ENCODE measurements at places on chromosomes 1 and 21.
A peak's percentile ranks its signal among the peaks of the same experiment; 100 is the strongest.

DNA sequence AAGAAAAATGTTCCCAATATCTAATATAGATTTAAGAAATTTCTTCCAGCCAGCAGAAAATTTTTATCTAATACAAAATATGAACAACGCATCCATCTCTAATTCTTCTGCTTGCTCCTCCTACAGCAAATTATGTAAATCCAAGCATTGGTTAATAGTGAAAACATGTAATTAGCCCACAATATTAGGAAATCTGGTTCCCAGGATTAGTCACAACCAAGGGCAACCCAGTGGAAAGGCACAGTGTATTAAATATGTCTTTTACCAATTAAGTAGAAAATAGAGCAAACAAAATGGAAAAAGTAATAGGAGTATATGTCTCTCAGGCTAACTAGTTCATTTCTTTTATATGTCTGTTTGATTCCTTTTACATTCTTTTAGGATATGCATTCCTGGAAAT is 59.4 kb upstream of the IFI44L start:
- no peak for DNase-seq

DNA sequence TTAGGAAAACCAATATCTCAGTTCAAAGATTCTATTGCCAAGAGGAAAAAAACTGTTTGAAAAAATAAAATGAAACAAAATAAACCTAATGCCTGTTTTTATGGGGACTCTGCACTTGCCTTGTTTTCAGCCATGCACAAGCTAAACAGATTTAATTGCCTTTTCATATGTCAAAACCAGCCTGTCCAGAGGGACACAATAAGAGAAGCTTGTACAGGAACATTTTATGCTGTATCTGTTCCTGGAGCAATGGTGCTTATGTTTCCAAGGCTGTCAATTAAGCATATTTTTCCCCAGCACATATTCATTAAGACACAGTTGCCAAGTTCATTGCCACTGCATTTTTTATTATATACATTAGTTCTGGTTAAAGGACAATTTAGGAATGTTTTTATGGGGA is 470.9 kb downstream of the LRRIQ3 start:
- no peak for DNase-seq

GRCh38 chr1:154406572-154406879 is 1.4 kb downstream of the IL6R start:
- DNase-seq = no peak

DNA sequence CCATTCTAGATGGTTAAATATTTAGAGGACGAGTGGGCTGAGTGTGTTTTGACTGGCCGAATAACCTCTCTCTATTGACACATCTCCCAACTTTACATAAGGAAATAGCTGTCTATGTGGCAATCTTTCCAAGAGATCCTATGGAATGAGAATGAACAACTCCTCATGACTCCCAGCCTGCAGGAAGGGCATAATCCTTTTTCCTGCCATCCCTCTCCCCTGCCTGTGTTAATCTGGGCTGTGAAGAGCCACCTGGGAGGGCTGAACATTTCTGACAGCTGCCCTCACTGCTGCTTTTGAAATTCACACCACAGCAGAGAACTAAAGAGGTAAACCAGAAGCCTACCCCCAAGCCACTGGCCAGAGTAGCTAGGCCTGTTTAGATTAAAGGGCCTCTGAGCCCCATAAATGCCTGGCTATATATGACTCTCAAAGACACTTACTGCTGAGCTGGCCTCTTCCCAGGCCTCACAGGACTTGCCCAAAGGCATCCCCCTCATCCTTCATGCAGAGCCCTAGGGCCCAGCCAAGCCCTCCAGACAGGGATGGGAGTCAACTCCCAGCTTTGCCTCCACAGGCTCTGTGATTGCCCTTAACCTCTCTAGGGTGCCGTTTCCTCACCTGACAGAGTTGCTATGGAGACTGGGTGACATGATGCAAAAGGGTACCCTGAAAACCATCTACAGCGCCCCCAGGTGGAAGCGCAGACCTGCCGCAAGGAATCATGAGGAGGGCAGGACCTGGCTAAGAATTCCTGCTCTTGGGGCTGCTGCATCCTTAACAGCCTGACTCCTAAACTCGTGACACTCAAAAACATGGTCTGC is 42.0 kb upstream of the LDLRAP1 start:
- DNase-seq = peak; percentile 16

- DNase-seq = no peak
Observed at GRCh38 chr1:174060090-174060489, 37.9 kb upstream of the RC3H1 start.
